CD4-positive, CD25-positive, alpha-beta regulatory T cell (primary cell): ENCODE measurements at places on chromosomes 3 and 15. TPM values are rescaled to one million over a fixed set of nuclear protein-coding genes. Genes with fewer than 3 reads are reported as not detected.

The ARPIN gene
- total RNA-seq, result not detected

The AP3B2 gene
- total RNA-seq, result 0.12 TPM

The CTXND1 gene
- not detected for total RNA-seq

The CX3CR1 gene
- 1.0 TPM for total RNA-seq

The OCA2 gene
- not detected for total RNA-seq

The ABHD14A gene
- total RNA-seq, result 12.7 TPM

The CLDND1 gene
- 266 TPM for total RNA-seq

The TM4SF4 gene
- not detected for total RNA-seq

The MRPS11 gene
- 21.8 TPM for total RNA-seq

The CCDC9B gene
- total RNA-seq, result 3.7 TPM

The CHCHD4 gene
- total RNA-seq, result 3.6 TPM

The TOPAZ1 gene
- total RNA-seq, result not detected

The DHX36 gene
- 121 TPM for total RNA-seq

The VGLL3 gene
- total RNA-seq, result 0.05 TPM

The DPPA2 gene
- not detected for total RNA-seq

The SLC12A1 gene
- not detected for total RNA-seq

The ADAMTSL3 gene
- total RNA-seq, result not detected

The GNAT1 gene
- not detected for total RNA-seq

The OXTR gene
- 0.17 TPM for total RNA-seq

The C3orf85 gene
- not detected for total RNA-seq

The PLA2G4D gene
- total RNA-seq, result not detected

The AEN gene
- 52.4 TPM for total RNA-seq

The CAMP gene
- total RNA-seq, result not detected

The TLR9 gene
- 0.27 TPM for total RNA-seq

The MTHFS gene
- total RNA-seq, result 12.6 TPM

The ZBBX gene
- total RNA-seq, result not detected

The PARP15 gene
- total RNA-seq, result 87.0 TPM

The SNX33 gene
- total RNA-seq, result 2.1 TPM

The MCF2L2 gene
- total RNA-seq, result 20.7 TPM

The FOXB1 gene
- total RNA-seq, result 4.0 TPM

The GPR62 gene
- not detected for total RNA-seq

The SMARCC1 gene
- total RNA-seq, result 132 TPM

The JMJD7 gene
- 42.2 TPM for total RNA-seq

The APBA2 gene
- total RNA-seq, result 13.9 TPM

The CACNA2D3 gene
- not detected for total RNA-seq

The SORD gene
- total RNA-seq, result 3.4 TPM
